ENCODE measurements at places on chromosomes 5 and 9. TPM values are rescaled to one million over a fixed set of nuclear protein-coding genes. Genes with fewer than 3 reads are reported as not detected.

- DNase-seq, result peak; percentile 63
Measured at GRCh38 chr5:35096216-35096615, 48.5 kb upstream of the AGXT2 start.

DNA sequence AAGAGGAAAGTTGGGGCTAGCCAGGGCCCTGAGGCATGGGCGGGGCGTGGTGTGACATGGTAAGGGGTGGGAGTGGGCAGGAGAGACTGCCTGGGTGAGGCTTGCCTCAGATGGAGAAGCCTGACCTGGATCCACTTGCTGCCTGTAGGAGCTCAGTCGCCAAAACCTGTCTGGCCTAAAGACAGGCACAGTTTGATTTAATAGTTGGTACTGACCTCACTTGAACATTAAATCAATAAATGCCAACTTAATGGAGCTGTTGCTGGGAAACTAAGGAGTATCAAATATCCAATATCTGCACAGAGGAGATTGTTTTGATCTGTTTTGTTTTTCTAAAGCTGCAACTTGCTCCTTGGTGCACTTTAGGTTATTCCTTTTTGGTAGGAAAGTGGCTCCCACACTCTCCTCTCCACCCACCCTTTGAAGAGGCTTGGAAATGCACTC, 86.4 kb downstream of the RCL1 start:
- DNase-seq, result no peak

- peak; percentile 50 for DNase-seq
Measured at GRCh38 chr5:671459-672328, 21.5 kb downstream of the TPPP start.

DNA sequence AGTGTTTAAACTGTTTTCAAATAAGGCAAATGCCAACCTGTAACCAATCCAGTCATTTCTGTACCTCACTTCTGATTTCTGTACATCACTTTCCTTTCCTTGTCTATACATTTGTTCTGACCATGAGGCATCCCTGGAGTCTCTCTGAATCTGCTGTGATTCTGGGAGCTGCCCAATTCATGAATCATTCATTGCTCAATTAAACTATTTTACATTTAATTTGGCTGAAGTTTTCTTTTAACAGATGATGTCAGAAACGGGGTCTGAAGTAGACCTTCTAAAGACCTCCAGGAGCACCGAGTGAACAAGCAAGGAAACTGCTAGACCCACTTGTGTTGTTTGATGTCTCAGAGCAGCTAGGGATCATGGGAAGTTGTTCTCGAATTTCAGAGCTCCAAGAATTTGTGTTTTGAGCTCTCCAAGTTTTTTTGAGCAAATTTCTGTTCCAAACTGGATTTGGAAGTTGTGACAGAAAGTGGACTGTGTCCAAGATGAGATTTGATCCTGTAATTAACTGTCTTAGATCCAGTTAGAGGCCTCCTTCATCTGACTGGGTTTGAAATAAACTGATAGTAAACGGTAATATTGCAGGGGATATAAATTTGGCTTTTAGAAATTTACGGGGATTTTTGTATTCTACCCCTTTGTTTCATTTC, 490.8 kb upstream of the ST8SIA4 start:
- DNase-seq, result no peak

- DNase-seq, result no peak
Measured at GRCh38 chr5:164357395-164358033, 852.1 kb downstream of the MAT2B start.

GRCh38 chr5:3276896-3277295, 318.7 kb upstream of the IRX1 start:
- DNase-seq, result no peak

DNA sequence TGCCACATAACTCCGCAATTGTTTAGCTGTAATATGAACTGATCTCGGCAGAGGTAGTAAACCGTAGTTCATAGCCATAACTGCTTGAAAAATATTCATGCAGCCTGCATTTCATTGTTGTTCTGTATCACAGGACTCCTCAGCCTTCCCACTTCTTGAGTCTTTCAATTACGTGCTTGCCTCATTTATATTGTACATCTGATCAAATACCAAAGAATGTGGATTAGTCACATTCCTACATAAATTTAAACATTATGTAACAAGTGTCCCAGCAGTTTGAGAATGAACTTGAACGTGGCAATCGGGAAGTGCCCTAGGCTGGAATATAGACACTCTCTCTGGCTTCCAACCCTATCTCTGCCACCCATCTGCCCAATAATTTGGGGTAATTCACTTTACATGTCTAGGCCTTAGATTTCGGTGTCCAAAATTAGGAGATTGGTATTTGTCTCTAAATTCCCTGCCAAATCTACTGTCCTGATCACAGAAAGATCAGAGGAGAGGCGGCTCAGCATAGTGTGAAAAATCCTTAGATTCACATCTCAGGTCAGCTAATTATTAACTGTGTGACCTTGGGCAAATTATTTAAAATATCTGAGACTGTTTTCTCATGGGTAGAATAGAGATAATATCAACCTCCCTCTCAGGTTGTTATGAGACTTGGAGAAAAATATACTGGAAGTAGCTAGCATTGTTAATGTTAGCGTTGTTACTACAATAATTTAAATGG, 215.1 kb upstream of the RFX3 start:
- DNase-seq, result no peak

DNA sequence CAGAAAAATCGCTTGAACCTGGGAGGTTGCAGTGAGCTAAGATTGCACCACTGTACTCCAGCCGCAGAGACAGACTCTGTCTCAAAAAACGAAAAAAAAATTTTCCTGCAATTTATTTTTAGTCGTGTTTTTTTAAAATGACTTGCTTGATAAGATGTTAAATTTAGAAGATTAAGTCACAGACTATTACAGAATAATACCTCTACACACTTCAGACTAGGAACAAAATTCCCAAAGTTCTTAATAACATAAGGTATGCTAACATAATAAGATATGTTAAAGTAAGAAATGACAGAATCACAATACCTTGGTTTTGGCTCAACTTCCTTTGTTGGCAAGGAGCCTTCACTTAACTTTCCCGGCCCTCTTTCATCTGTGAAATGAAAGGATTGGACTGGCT, 59.5 kb upstream of the NPR3 start:
- DNase-seq, result no peak

DNA sequence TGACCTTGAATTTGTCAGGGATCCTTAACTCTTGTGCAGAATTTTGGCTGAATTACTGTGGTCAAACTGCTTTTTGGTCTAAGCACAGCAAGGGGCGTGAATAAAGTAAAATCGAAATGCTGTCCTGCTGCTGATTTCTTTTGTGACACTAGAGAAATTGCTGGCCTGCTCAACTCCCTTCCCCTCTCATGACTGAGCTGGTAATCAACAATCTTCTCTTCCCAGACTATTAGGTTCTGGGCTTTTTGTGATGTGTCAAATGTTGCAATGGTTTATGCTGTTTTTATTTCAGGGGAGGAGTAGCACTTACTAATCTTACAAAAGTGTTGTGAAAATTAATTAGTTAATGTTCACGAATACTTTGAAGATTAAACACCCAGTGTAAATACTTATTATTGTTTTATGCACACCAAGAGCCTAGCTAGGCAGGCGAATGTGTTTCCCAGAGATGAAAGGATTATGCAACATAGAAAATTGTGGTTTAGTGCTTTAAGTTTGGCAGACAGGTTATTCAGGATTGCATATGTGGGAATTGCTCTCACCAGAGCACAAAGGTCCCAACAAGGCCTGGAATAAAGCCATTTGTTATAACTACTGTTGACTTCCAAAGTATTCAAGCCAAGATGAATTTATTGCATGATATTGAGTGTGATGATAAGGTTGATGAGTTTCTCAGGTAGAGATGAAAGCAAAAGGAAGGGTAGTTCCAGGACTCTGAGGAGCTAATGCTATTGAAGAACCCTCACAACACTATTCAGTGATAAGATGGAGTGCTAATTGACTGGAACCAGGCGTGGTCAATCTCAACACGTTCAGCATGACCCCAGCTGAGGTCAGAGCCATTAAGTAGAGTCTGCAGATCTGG, 280.7 kb upstream of the ZNF608 start:
- DNase-seq, result peak; percentile 60

GRCh38 chr9:78544230-78544629, 247.3 kb downstream of the PSAT1 start:
- peak; percentile 6 for DNase-seq

- no peak for DNase-seq
Measured at GRCh38 chr9:121682201-121682600, 30.8 kb downstream of the DAB2IP start.

DNA sequence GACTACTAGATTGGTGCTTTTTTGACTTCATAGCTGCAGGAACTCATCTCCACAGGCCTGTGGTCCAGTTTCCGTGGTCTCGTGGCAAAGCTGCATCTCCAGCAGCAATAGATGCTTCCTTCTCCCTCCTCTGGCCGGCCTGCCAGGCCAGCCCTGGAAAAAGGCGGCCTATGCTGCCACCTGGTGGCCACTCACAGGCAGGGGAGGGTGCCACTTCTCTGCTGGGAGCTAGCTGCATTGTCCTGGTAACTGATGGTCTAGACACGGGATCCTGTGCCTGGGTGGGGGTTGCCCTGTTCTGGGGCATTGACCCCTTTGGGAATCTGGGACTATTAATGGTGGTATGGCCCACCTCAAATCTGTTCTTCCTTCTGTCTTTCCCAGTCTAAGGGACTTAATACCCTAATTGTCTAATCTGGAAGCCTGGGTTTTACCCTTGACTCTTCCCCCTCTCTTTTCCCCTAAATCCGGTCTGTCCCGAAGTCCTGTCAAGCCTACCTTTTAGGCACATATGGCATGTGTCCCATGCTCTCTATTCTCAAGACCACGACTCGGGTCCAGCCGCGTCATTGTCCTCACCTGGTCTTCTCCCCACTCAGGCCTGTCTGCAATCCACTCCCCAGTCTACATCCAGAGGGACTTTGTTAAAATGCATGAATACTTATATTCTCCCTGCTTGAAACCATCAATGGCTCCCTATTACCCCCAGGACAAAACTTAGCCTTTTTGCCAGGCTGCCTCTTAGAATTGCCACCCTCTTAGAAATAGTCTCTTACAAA, 20.1 kb upstream of the PTGS1 start:
- DNase-seq, result peak; percentile 67

The PRXL2C gene
- total RNA-seq, result 21.6 TPM

The CHSY3 gene
- 9.9 TPM for total RNA-seq
